ENCODE measurements at places on chromosomes 3 and 15.

DNA sequence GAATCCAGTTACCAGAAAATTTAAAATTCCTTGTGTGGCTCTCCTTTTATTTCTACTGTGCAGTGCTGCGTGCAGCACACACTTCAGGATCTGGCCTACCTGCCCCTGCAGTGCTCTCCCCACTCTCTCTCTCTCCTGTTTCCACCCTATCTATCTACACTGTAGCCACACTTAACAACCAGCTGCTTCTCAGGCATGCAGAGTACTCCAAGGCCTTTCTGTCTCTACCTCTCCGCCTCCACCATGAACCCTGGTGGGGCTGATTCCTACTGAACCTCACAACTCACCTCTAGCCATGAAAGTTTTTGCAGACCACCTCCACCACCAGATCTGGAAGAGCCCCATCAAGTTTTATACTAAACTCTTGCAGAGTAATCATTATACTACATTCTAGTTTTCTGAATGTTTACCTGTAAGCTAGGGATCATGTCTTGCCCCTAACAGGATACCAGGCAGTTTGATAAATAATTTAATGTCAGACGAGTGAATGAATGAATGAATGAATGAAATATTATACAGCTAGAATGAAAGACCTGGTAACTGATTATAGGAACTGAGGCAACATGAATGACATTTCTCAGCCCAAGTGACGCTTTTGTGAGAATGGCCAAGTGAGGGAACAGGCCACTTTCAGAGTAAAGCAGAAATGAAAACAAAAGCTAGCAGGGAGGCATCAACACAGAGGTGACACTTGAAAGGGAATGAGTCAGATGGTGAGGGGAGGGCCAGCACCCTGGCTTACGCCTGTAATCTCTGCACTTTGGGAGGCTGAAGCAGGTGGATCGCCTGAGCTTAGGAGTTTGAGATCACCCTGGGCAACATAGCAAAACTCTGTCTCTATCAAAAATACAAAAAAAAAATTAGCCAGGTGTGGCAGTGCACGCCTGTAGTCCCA lies 363.5 kb downstream of the FOXP1 start:
- DNase-seq, result no peak

DNA sequence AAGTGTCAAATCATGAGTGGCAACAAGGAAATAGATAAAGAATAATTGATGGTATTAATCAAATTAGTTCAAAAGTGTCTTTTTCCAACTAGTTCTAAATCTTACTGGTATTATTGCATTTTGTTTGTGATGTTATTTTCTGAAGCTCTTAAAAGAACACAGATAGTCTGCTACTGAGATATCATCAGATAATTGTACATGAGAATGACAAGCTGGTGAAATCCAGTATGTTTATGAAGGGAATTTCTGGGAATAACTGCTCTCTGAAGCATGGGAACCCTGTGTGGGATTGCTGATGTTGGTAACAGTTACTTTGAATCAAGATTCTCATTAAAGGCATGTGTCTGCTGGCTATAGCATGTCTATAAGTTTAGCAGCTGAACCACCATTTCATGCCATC lies 190.3 kb upstream of the CDIN1 start:
- DNase-seq, result no peak

- DNase-seq, result no peak
Observed at GRCh38 chr3:58071480-58071971, 63.3 kb downstream of the FLNB start.

DNA sequence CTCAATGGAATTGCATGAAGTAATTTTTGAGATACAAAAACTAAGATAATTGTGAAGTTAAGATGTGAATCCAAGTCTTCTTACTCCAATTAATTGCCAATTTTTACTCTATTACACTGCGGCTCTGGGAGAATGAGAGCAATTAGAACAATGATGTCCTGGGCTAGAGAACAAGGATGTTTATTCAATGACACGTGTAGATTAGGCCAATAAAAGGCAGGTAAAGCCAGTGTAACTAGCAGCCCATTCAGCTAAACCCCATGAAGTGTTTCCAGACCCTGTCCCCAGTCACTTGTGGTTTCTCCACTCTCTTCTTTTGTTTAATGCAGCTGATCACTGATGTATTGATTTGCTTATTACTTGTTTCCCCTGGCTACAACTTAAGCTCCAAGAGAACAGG lies 381.1 kb upstream of the ARHGEF26 start:
- DNase-seq, result no peak

GRCh38 chr3:129238945-129239705 lies 10.3 kb upstream of the COPG1 start:
- no peak for DNase-seq

GRCh38 chr15:71379893-71380292 lies 264.6 kb downstream of the THSD4 start:
- no peak for DNase-seq

DNA sequence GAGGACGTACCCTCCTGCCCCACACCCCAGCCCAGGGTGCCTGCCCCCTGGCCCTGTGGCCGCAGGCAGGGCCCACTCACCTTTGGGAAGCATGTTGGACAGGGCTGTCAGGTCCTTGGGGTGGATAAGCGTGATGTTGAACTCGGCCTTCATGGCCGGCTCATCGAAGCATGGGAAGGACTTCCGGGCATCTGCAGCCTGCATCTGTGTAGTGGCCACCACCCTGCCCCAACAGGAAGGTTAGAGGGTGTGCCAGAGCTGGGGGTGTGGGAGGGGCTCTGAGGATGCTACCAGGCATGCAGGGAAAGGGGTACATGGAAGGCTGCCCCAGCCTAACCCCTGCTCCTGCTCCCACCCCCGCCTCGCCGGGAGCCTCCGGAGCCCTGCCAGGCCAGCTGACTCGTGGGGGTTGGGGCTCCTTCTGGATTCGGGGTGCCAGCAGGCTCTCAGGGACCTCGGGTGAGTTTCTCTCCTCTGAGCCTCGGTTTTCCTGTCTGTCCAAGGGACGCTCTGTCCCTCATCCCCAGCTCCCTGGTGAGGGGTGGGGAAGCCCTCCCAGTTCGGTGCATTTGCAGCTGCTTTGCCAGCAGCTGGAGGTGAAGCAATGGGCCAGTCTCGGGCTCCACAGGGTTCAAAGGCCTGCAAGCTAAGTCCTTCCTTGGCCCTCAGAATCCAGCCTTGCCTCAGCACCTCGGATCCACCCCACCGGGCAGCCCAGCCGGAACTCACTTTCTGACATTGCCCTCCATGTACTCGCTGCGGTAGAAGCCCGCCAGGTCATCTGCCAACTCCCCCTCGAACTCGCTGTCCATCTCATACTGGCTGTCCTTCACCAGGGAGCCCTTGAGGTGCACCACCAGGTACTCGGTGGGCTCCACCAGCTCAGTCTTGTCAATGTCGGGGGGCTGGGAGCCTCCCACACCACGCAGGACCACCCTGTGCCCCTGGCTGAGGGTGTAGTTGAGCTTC lies 9.1 kb downstream of the ANPEP start:
- DNase-seq, result no peak

DNA sequence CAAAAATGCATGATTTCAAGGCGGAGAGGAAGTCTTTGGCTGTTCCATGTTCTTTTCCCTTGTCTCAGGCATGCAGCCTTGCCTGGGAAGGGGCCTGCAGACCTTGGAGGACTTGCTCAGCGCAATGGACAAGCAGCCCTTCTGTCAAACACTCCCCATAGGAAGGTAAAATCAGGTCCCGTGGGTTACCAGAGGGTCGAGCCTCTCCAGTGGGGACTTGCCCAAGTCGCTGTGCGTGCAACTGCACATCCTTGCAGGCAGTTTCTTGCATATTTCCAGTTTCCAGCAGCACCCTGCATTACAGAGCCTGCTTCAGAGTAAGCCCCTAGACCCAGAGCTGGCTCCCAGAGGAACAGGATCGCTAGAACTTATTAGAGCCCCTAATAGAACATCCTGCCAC lies 75.5 kb upstream of the KLF13 start:
- no peak for DNase-seq

DNA sequence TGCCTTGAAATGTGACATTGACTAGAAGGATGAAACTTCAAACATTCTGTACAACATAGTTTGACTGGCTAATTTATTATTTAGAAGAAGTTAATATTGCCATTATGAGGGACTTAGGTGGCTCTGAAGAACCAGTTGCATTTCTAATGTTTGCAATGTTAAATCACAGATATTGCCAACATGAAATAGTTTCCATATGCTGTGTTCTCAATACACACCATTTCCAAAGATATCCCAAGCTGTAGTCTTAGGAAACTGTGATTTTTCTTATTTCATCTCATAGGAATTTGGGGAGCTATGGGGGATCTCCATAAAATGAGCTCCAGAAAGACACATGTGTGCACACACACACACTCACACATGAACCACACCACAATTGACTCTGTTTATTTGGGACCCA lies 36.3 kb downstream of the ALG1L2 start:
- DNase-seq, result no peak

- DNase-seq, result no peak
Observed at GRCh38 chr3:3027976-3028567, 82.1 kb downstream of the IL5RA start.

- no peak for DNase-seq
Observed at GRCh38 chr3:42007785-42008184, 45.9 kb upstream of the ULK4 start.

- DNase-seq, result no peak
Observed at GRCh38 chr3:106206146-106206545, 337.3 kb upstream of the CBLB start.

Measured in spinal cord (tissue), 10 donors.